ENCODE measurements at places on chromosomes 3 and 15.

GRCh38 chr3:15015456-15015855 is 49.7 kb downstream of the MRPS25 start:
- DNase-seq = no peak

- DNase-seq = no peak
These were observed 1.9 kb downstream of the UBP1 start for GRCh38 chr3:33438284-33438668.

DNA sequence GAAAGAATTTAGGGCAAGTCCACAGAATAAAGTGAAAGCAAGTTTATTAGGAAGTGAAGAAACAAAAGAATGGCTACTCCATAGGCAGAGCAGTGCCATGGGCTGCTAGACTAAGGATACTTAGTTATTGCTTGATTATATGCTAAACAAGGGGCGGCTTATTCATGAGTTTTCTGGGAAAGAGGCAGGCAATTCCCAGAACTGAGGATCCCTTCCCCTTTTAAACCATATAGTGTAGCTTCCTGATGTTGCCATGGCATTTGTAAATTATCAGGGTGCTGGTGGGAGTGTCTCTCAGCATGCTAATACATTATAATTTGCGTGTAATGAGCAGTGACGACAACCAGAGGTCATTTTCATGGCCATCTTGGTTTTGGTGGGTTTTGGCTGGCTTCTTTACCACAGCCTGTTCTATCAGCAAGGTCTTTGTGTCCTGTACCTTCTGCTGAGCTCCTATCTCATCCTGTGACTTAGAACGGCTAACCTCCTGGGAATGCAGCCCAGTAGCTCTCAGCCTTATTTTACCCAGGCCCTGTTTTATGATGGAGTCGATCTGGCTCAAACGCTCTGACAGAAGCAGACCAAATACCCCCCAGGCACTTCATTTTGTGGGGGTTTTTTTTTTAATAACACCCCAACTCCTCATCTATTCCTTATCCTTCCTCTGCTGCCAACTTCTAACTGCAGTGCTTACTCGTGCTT is 103.0 kb upstream of the RARB start:
- DNase-seq = no peak

GRCh38 chr15:88982946-88983342 is 69.8 kb upstream of the MFGE8 start:
- DNase-seq = no peak

- no peak for DNase-seq
These were observed 643 bp upstream of the RNU5B-1 start for GRCh38 chr15:65303687-65304380.

GRCh38 chr3:45844616-45845015 is 2.7 kb upstream of the LZTFL1 start:
- no peak for DNase-seq
